ENCODE measurements at places on chromosomes 16 and 17.

DNA sequence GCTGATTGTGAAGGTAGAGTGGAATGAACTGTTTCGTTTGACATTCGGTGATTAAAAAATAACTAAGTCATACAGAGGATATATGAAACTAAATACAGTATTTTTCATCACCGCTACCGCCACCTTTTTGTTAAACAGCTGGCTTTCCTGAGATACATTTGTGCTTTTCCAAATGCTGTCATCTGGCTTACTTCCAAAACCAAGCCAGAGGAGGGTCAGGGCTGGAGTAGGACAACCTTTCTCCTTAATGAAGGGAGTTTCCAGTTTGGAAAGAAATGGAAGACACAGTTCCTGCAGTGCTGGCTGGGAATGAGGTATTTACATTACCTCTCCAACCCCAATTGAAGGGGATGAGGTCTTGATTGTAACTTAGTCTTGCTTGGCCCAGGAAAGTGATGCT is 3.2 kb downstream of the TNRC6C start:
- no peak for DNase-seq

GRCh38 chr17:21573961-21574610 is 118.2 kb upstream of the KCNJ18 start:
- DNase-seq, result no peak

GRCh38 chr16:27720731-27721530 is 171.0 kb downstream of the KATNIP start:
- DNase-seq, result no peak

GRCh38 chr17:45948498-45948880 is 50.6 kb upstream of the STH start:
- DNase-seq, result no peak

- DNase-seq, result no peak
Measured at GRCh38 chr17:29740017-29740416, 117.3 kb upstream of the CORO6 start.

- no peak for DNase-seq
Measured at GRCh38 chr16:17072104-17072503, 398.7 kb downstream of the XYLT1 start.

Data from amniotic stem cell (primary cell).